ENCODE measurements at places on chromosomes 1 and 21. TPM values are rescaled to one million over a fixed set of nuclear protein-coding genes. Genes with fewer than 3 reads are reported as not detected.

DNA sequence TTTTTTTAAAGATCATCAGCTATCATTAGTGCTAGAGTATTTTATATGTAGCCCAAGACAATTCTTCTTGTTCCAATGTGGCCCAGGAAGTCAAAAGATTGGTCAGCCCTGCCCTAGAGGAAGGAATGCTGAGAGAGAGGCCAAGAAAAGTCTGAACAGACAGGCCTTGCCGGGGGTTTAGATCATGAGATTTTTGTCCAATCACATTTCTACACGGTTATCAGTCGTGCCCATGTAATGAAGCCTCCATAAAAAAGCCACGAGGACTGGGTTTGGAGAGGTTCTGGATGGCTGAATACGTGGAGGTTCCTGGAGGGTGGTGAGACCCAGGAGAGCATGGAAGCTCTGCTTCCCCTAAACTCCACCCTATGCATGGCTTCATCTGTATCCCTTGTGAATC lies 24.3 kb upstream of the ENO1 start:
- no peak for DNase-seq

GRCh38 chr1:179055937-179056336 lies 25.9 kb upstream of the TOR3A start:
- no peak for DNase-seq

DNA sequence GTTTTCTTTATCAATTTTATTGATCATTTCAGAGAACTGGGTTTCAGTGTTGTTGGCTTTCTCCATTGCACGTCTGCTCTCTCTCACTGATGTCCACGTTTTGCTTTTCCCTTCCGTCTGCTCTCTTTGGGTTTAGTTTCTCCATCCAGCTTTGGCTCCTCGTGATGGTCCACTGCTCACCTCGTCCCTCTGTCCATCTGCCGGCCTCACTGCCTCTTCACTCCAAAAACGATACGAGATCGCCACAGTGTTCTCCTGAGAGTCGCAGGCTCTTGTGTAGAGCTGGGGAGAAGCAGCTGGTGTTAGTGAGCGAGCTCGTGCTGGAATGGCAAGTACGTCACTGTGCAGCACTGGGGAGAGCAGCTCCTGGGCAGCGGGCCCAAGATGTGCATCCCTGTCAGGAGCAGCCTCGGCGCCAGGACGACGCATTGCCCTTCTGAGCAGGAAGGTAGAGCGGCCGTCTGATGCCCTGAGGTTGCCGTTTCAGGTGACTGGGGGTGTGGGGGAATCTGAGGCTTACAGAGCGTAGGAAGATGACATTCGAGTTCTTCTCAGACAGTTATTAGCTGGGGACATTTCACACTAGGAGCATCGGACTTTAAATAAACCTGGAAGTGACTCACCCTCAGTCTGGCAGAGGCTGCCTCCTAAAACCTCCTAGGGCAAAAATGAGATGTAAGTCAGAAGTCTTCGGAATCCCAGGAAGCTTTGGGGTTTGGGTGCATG lies 31.4 kb upstream of the PCBP3 start:
- DNase-seq: no peak

DNA sequence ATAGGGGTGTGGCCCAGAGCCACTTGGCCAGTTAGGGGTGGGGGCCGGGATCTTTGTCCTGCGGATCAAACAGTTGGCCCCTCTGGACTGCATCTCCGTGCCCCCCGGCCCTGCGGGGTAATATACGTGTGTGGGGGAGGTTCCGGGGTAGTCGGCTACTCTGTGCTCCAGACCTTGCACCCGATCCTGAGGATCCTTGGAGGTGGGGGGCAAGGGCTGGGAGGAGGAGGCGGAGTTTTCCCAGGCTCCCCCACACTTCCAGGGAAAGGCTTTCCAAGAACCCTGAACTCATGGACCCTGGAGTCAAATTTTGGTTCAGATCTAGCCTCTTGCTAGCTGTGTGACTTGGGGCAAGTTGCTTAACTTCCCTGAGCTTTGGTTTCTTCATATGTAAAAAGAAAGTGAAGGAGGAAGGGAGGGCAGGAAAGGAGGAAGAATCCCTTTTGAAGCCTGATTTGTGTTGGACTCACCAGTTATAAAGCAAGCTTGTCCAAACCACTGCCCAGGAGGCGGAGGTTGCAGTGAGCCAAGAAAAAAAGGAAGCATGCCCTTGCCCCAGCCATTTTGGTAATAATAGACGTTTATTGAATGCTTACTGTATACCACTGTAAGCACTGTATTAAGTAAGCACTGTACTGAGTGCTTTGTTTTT lies 686 bp downstream of the MIIP start:
- no peak for DNase-seq

- DNase-seq: no peak
Measured at GRCh38 chr1:232673256-232673655, 43.3 kb upstream of the SIPA1L2 start.

DNA sequence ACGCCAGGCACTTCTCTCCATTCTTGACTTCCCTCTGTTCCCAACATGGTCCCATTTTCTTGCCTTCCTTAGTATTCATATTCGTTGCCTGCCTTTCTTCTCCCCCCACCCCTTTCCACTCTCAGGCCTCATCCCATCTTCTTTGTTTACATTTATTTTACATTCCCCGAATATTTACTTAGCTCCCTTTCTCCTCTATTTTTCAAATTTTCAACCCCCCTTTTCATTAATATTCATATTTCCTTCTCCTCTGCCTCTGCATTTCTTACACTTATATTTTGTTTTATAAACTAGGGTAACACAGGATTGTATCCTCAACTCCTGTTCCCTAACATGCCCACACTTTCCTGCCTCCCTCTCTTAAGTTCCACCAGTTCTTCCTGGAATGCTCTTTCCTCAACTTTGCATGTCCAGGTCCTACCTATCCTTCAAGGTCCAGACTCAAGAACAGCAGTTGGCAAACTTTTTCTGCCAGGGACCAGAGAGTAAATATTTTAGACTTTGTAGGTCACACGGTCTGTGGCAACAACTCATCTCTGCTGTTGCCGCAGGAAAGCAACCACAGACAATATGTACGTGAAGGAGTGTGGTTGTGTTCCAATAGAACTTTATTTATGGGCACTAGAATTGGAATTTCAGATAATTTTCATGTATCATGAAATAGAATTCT lies 29.8 kb upstream of the A3GALT2 start:
- no peak for DNase-seq

- no peak for DNase-seq
Measured at GRCh38 chr1:93728480-93729131, 47.0 kb upstream of the BCAR3 start.

GRCh38 chr21:14870853-14871149 lies 194.0 kb downstream of the NRIP1 start:
- no peak for DNase-seq

CNR2 gene
- not detected for total RNA-seq

TLR5 gene
- 0.18 TPM for total RNA-seq

FAM177B gene
- total RNA-seq: not detected

MMEL1 gene
- total RNA-seq: 2.7 TPM

BTBD19 gene
- 6.6 TPM for total RNA-seq

RGS1 gene
- total RNA-seq: not detected

SLC44A3 gene
- 1.2 TPM for total RNA-seq

PSRC1 gene
- 5.5 TPM for total RNA-seq

C4BPB gene
- not detected for total RNA-seq

LHX8 gene
- not detected for total RNA-seq

CELA2A gene
- not detected for total RNA-seq
